ENCODE measurements at places on chromosomes 7 and 10. TPM values are rescaled to one million over a fixed set of nuclear protein-coding genes. Genes with fewer than 3 reads are reported as not detected.
A peak's percentile ranks its signal among the peaks of the same experiment; 100 is the strongest.

- H3K36me3 ChIP-seq = no peaks in the 10 kb centered on the region
- no peak for DNase-seq
- no peak overlapping the region for H3K4me3 ChIP-seq
Measured at GRCh38 chr10:123568751-123569150, 97.4 kb upstream of the GPR26 start.

GRCh38 chr7:82036146-82036886 is 266.5 kb upstream of the HGF start:
- H3K27ac ChIP-seq = peak overlapping the region; percentile 87
- H3K4me3 ChIP-seq = no peak overlapping the region
- H3K36me3 ChIP-seq = no peaks in the 10 kb centered on the region

DNA sequence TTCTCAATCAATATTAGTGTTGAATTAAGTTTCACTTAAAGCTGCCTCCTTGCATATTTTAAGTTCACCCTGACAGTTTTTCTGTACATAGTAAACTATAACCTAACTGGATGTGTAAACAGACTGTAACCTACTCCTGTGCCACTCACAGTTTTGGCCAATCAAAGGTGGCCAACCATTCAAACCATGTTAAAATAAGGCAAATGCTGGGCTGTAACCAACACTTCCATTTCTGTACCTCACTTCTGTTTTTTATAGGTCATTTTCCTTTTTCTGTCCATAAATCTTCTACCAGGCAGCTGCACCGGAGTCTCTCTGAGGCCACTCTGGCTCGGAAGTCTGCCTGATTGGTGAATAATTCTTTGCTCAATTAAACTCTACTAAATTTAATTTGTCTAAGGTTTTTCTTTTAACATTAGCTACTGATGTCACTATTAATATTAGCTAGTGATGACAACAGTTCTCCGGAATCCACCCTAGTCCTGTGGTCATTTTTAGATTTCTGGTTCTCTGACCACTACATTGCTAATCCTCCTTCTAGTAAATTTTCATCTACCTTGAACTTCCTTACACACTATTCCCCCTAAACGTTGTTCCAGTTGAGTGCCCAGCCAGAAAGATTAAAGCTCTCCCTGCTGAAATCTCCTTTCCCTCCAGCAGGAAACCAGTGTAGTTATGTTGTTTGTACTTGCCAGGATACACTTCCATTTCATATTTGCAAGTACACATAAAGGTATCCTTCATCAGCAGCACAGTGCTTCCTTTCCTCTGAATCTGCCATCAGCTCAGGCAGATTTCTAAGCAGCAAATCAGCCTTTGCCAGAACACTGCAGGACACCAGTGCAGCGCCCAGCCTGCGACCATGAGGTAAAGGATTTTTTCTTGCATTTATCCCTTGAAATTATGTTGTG is 18.6 kb upstream of the IFIT2 start:
- H3K27me3 ChIP-seq = no peaks in the 10 kb centered on the region
- H3K27ac ChIP-seq = peak overlapping the region; percentile 85
- peak overlapping the region; percentile 0 for H3K4me3 ChIP-seq
- H3K4me1 ChIP-seq = peaks cover 25% of the 10 kb centered on the region
- peak; percentile 64 for DNase-seq
- H3K36me3 ChIP-seq = no peaks in the 10 kb centered on the region

DNA sequence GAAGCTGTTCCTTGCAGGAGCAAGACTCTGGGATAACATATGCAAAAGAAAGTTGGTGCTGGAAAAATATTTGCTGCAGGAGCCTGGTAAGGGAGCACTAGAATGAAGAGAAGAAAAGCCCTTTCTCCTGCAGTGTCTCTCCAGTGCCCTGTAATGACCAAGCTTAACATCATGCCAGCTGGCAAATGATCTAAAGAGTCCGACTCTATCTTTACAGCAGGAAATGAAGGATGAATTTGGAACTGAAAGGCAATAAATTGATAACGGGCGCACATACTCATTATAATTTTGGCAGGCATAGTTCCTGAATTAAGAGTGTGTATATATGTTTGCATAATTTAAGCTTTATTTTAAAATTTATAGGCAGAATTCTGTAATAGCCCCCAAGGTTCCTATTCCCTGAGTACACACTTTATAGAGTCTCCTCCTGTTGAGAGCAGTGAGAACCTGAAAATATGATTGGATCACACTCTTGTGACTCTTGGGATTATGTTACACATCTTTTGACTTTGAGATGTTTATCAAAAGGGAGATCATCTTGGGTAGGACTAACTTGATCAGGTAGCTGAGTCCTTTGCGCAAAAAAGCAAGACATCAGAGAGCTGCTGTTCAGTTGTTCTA is 299.0 kb upstream of the MBL2 start:
- no peak overlapping the region for H3K27ac ChIP-seq
- H3K36me3 ChIP-seq = no peaks in the 10 kb centered on the region
- no peaks in the 10 kb centered on the region for H3K4me1 ChIP-seq
- H3K4me3 ChIP-seq = no peak overlapping the region
- DNase-seq = no peak
- H3K27me3 ChIP-seq = no peaks in the 10 kb centered on the region

DNA sequence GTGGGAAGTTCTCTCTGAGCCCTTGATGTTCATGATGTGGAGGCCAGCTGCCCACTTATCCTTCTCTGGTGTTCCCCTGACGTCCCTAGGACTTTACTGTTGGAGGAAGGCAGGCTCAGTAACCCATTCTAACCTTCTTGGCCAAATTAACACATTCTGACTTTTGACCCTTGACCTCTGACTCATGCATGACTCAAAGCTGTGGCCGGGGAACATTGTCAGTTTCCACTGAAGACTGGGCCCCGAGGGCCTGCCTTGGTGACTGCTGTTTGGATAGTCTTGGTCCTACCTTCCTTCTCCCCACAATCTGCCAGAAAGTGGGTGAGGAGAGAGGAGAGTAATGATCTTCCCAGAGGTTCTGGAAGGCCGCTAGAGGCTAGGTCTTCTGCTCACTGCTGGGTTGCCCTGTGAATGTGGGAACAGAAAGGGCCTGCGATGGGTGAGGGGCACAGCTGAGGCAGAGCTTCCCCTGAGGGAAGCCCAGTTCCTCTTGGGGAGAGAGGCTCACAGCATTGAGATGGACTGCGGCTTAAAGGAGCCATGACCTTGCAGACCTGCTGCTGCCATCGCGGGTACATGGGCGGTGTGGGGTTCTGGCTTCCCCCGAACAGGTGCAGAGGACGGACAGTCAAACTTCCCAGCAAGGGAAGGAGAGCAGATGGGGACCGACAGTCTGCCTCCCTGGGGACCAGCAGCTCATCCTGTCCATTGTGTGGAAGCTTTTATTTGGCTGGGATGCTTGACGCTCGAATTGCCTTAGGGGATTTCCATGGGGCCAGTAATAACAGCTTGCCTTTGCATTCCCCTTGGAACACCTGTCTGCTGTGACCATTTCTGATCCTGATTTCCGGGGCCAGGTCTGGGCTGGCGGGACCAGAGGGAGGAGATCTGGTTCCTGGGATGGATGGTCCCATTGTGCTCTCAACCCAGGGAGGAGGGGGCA is 43.8 kb downstream of the ADAMTS14 start:
- DNase-seq = peak; percentile 34
- H3K27ac ChIP-seq = no peak overlapping the region
- H3K4me3 ChIP-seq = no peak overlapping the region
- no peaks in the 10 kb centered on the region for H3K36me3 ChIP-seq

- no peak overlapping the region for H3K27ac ChIP-seq
- no peaks in the 10 kb centered on the region for H3K4me1 ChIP-seq
- no peak for DNase-seq
- H3K36me3 ChIP-seq = no peaks in the 10 kb centered on the region
- no peak overlapping the region for H3K4me3 ChIP-seq
Measured at GRCh38 chr7:21851559-21851967, 94.1 kb downstream of the CDCA7L start.

- H3K27me3 ChIP-seq = no peaks in the 10 kb centered on the region
- no peak overlapping the region for H3K27ac ChIP-seq
- peaks cover 9% of the 10 kb centered on the region for H3K4me1 ChIP-seq
- no peak for DNase-seq
Measured at GRCh38 chr7:130850956-130851355, 116.9 kb upstream of the KLF14 start.

DNA sequence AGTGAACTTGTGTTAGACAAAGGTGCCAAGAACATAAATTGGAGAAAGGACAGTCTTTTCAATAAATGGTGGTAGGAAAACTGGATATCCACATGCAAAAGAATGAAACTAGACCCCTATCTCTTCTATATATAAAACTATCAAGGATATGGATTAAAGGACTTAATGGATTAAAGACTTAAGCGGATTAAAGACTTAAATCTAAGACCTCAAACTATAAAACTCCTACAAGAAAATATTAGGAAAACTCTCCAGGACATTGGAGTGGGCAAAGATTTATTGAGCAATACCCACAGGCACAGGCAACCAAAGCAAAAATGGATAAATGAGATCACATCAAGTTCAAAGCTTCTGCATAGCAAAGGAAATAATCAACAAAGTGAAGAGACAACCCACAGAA is 242.9 kb upstream of the MEOX2 start:
- H3K36me3 ChIP-seq = no peaks in the 10 kb centered on the region
- no peak overlapping the region for H3K4me3 ChIP-seq
- H3K27me3 ChIP-seq = no peaks in the 10 kb centered on the region
- H3K4me1 ChIP-seq = no peaks in the 10 kb centered on the region
- no peak for DNase-seq
- no peak overlapping the region for H3K27ac ChIP-seq

DNA sequence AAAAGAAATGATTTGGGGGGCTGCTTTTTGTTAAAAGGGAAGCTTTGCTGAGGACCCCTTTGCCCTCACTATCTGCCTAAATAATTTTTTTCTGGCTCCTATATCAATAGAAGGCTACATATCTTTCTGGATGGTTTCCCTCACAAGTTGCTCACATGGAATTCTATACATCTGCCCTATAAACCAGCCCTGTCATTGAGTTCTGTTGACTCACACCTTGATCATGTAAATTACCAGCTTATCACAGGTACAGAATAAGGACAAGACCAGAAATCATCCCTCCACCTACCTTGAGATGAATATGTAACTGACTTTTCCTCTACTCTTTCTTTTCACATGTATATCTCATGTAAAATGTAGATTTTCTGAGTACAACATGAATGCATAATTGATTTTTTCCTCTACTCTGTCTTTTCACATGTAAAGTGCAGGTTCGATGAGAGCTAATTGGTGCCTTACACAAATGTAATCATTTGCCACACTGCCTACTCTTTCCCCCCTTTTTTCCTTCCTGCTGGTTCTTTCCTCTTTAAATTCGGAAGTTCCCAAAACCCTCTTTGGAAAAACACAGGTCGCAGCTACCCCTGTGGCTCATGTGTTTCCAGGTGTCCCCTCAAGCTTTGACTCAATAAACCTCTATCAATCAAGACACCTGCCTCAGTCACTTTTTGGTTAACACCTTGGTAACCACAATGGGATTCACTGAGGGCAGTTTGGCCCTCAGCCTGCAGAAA is 12.5 kb downstream of the CYP3A43 start:
- H3K27me3 ChIP-seq = peaks cover 10% of the 10 kb centered on the region
- no peak overlapping the region for H3K4me3 ChIP-seq
- no peak for DNase-seq
- no peaks in the 10 kb centered on the region for H3K36me3 ChIP-seq
- H3K4me1 ChIP-seq = no peaks in the 10 kb centered on the region

DNA sequence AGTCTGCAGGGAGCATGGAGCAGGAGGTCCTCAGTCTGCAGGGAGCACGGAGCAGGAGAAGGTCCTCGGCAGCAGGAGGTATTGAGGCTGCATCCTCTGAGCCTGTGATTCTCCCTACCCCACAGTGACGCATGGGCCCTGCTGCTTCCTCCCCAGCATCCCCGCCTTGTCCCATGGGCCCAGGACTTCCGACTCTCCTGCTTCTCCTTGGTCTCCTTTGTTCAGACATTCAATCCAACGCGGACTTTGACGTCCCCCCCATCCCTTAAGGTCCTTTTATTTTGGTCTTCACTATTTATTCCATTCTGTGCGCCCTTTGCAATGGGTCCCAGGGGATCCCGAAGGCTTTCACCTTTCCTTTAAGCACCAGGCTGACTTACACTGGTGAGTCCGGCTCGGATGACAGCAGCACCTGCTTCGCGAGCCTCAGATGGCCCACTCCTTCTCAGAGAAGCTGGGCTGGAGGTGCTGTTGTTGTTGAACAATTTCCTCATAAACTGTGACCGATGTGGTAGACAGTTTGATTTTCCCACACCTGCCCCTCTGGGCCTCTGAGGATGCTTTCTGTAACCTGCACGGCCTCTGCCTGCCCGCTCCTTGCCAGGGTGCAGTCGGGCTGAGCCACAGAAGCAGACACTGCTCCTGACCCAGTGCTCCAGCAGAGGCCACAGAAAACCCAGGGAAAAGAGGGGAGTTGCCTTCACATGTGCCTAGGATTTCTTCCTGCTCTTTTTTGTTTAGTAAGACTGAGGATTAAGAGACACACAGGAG is 407.2 kb upstream of the SHH start:
- no peaks in the 10 kb centered on the region for H3K27me3 ChIP-seq
- H3K4me3 ChIP-seq = no peak overlapping the region
- DNase-seq = no peak
- H3K27ac ChIP-seq = no peak overlapping the region
- H3K4me1 ChIP-seq = no peaks in the 10 kb centered on the region
- H3K36me3 ChIP-seq = no peaks in the 10 kb centered on the region

DNA sequence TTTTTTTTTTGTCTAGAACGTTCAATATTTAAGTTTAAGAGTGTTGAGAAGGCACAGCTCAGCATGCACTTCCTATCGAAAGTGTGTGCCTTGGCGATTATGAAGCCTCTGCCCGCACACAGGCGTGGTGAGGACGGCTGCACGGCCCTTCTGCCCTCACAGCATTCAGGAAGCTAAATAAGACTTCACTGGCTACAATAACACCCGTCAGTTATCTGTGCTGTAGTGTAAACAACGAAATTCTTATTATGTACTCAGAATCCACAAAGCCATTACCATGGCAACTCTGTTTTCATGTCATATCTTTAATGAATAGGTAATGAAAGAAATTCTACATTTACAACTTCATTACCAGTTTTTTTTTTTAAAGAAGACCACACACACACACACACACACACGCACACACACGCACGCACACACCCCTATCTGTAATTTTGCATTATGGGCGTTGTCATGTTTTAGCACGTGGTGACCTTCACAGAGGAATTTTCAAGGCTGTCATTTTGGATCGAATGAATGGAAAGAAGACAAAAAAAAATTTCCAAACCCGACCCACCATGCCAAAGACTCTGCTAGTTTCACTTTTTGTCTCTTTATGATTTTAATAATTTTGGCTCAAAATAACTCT is 254.8 kb upstream of the CTBP2 start:
- no peak overlapping the region for H3K4me3 ChIP-seq
- H3K27ac ChIP-seq = no peak overlapping the region
- peaks cover 2% of the 10 kb centered on the region for H3K27me3 ChIP-seq
- H3K4me1 ChIP-seq = no peaks in the 10 kb centered on the region

PSMA2 gene
- total RNA-seq = 138 TPM

BHLHA15 gene
- not detected for total RNA-seq

CHAT gene
- total RNA-seq = not detected

ERVW-1 gene
- not detected for total RNA-seq

SRRM3 gene
- total RNA-seq = 0.18 TPM

NXPH1 gene
- not detected for total RNA-seq
